ENCODE measurements at places on chromosomes 11 and 22.

DNA sequence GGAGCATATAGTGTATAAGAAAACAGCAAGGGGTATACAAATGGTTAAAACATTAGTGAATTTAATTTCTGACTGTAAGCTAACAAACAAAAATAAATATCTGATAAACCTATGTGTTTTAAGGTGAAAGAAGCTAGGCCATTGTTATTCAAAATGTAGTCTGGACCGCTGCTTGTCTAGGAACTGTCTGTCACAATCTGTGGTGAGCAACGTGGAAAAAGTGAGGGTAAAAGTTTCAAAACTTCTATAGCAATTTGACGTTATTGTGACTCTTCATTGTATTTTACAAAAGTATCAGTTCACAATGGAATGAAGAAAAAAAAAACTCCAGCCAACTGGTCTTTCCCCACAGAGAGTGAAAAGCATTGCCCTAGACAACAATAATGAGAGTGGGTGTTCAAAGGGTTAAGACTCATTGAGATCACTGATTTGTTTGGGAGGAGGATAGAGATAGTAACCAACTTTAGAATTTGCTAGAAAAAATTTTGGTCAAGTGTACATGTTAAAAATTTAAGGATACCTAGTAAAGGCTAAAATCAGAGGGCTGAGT is 79.1 kb downstream of the UVRAG start:
- no peak for DNase-seq

DNA sequence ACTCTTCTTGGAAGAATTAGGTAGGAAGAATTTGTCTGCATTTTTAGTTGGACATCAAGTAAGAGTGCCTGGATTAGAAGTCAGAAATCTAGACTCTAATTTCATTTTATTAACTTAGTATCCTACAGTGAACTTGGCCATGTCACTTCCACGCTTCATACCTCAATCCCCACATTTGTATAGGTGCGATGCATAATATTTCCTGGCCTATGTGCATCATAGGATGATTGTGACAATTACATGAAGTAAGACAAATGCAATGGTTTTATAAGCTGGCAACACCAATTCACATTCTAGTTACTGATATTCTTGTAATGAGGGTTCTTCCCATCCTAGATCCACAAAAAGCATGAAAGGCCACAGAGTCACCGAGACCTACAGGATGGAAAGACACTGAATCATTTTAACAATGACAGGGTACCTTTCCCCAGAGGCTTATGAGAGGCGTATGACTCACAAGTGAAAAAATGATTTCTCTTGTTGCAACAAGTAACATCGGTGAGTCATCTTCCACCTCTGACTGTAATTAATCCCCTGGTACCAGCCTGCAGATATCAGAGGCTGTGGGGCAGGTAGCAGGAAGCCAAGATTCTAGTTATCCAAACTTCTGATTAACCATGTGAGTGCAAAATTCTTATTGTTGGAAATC is 56.0 kb upstream of the OR5AK2 start:
- no peak for DNase-seq

DNA sequence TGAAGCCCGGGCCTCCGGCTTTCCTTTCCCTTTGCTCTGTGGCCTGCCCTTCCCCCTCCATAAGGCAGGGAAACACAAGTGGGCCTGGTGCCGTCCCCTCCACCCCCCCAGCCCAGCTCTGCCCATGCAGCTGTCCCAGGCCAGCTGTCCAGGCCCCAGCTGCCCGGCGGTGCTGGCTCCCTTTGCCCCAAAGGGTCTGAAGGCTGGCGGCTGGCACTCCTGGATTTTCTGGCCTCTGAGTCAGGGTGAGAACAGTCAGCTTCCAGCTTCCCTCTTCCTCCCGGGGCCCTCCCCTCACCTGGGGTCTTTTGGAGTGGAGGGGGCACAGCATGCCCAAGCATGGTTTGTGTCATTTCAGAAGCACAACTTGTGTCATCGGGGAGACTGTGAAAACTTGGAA is 27.8 kb downstream of the CD82 start:
- no peak for DNase-seq

DNA sequence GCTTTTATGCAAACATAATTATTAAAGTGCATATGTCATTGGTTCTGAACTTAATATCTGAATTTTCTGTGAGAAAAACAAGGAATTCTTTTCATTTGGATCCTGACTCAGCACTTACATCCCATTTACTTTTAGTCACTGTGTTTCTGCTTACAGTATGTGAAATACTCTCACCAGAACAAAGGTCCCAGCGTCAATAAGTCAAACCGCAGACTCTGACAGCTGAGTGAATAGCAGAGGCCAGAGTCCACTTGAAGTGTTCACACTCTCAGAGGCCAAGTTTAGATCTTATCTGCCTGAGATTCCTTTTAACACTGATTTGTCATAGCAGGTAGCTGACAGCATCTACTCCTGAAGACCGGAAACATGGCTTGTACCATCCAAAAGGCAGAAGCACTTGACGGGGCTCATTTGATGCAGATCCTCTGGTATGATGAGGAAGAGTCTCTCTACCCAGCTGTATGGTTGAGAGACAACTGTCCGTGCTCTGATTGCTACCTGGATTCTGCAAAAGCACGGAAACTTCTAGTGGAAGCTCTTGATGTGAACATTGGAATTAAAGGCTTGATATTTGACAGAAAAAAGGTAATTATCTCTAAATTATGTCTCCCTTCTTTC is 14.6 kb downstream of the BBOX1 start:
- DNase-seq = no peak

DNA sequence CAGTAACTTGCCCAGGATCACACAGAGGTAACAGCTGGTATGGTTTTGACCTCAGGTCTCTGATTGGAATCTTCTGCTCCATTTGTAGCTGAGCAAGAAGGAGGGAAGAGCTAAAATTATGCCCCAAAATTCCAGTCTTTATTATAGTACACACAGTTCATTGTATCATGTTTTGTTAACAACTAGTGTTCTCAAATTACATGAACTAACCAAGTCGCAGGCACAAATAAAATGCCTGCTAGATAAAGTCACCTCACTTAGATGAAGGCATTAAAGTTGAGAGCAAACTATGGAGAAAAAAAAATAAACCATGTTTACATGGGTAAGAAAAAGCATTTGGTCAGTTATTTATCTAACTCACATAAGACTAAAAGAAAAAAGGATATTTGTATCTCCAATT is 58.8 kb downstream of the PDGFD start:
- DNase-seq = no peak

GRCh38 chr11:30196400-30197206 is 34.2 kb upstream of the FSHB start:
- DNase-seq = peak; percentile 30

DNA sequence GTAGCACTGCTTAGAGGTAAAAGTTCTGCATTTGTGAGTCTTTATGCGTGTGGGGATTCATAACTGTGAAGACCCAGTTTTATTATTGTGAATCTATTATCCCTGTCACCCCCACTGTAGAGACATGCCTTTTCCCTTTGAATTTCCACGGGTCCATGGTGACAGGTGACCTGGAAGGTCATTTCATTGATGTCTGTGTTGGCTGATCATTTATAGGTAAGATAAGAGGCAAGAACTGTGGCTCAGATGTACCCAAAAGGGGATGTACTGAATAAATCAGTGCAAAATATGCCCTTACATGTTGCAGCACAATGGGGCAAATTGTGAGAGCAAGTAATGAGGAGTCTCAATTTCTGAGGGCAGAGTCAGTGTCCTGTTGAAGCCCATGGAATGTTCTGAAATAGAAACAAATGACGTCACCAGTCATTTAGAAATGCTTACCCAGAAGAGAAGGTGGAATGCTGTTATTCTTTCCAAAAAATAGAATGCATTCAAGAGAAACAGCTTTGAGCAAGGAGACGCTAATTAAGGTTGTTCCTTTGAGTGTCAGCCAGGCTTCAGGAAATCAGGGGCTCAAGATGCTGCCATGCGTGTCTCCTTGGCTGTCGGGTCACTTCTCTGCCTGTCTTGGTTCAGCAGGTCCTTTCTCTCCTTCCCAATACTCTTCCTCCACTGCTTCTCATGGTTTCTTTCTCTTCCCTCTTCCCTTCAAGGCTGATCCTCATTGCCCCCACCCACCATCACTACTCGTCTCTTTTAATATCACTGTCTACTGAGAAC is 118.7 kb upstream of the E2F8 start:
- DNase-seq = no peak
